ENCODE measurements at places on chromosomes 3 and 15.

- DNase-seq: no peak
Measured at GRCh38 chr3:117788061-117788460, 1078.5 kb downstream of the TUSC7 start.

GRCh38 chr15:94792196-94792595, 560.8 kb downstream of the MCTP2 start:
- DNase-seq: no peak

- peak; percentile 65 for DNase-seq
Measured at GRCh38 chr3:176663837-176664831, 533.1 kb downstream of the TBL1XR1 start.

GRCh38 chr15:100172356-100173024, 169.3 kb downstream of the ADAMTS17 start:
- DNase-seq: no peak

DNA sequence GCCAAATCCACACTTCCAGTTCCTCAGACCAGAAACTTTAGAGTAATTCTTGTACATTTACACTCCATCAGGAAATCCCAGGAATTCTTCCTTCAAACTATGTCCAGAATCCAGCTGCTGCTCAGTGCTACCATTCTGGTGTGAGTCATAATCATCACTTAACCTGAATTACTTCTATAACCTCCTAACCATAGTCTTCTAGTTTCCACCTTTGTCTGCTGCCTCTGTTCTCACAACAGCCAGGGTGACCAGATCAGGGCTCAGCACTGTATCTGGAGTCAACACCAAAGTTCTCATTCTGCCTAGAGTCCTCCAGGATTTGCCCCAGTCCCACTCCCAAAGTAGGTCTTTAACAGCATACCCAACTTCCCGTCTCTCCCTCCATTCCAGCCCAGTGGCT, 3.4 kb downstream of the CLDND1 start:
- DNase-seq: no peak

- peak; percentile 63 for DNase-seq
Measured at GRCh38 chr3:127170814-127171213, 22.1 kb upstream of the PRR23E start.

GRCh38 chr3:154615471-154615870, 185.5 kb upstream of the GPR149 start:
- no peak for DNase-seq

Data from NCI-H774 (cell line).